ENCODE measurements at places on chromosomes 12 and 14. TPM values are rescaled to one million over a fixed set of nuclear protein-coding genes. Genes with fewer than 3 reads are reported as not detected.

The PCED1B gene
- 55.2 TPM for total RNA-seq

The RTN1 gene
- total RNA-seq = not detected

The KERA gene
- total RNA-seq = not detected

The MTA1 gene
- total RNA-seq = 187 TPM

DNA sequence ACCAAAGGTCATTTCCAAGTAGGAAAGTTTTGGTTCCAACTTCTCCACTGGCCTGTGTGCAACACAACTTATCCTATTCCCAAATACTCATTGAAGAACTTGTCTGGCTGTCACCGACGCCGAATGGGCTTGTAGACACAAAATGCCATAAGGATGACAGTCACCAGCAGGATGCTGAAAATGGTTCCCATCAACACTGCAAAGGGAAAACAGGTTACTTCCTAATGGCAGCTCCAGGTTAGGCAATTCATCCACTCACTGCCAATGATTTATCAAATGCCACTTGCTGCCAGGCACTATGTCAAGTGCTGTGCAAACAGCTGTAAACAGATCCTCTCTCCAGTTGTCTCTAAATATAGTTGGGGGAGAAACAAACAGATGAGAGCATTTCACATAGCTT lies 6.1 kb downstream of the C12orf76 start:
- DNase-seq = no peak

GRCh38 chr12:12901158-12901791 lies 9.9 kb downstream of the GPRC5A start:
- no peak for DNase-seq

- no peak for DNase-seq
These were observed 47.8 kb upstream of the FBRSL1 start for GRCh38 chr12:132441871-132442863.

DNA sequence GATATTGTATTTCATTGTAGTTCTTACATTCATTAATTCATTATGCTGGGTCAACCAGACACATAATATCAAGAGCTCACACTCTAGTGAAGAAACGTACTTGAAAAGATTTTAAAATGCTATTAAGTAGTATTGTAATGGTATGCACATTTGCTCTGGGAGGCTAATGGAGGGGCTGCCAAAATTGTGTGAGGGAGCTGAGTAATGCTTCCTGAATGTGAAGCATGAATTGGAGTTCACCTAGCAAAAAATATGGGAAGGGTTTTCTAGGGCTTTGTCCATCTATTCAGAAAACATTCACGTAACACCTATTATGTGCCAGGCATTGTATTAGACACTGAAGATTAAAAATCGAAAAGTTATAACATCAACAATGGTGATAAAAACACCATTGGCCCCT lies 403.8 kb upstream of the PDE3A start:
- no peak for DNase-seq

DNA sequence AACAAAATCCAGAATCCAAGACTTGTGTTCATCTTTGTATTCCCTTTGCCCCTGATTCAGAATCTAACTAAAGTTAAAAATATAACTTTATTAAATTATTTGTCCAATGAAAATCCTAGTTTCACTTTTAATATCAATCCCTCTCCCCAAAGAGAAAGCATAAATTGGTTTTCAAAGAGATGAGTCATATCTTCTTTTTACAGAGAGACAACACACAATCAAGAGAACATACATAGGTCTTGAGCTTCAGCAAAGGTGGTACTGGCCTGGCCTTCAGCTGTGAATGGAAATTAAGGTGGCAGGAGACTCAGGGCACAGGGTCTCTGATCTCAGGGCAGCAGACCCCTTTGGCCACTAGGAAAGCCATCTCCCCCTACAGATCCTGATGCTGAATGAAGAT lies 4.3 kb upstream of the ASCL1 start:
- DNase-seq = peak; percentile 56

- no peak for DNase-seq
These were observed 114.8 kb downstream of the RIMBP2 start for GRCh38 chr12:130601327-130601726.
